ENCODE measurements at places on chromosomes 5 and 9.

GRCh38 chr5:98774192-98775033 lies 950 bp downstream of the RGMB start:
- DNase-seq: peak; percentile 68

DNA sequence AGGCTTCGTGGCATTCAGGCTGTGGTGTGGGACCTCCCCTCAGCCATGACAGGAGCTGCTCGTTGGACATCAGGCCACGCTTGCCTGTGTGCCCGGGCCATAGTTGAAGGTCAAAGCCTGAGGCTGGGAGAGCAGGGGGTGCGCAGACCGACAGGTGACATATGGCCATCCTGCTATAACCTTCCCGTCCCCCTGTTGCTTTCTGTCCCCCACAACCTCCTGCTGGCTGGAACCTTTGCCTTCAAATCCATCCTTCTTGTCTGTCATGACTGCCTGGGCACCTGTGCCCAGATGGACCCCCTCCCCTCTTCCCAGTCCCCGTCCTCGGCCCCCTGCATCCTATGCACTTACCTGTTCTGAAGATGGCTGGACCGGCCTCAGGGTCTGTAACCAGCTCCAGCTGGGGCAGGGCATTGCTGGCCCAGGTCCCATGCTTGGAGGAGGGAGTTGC lies 83.2 kb downstream of the WNK2 start:
- DNase-seq: peak; percentile 0

- DNase-seq: no peak
These were observed 246.2 kb downstream of the MAN2A1 start for GRCh38 chr5:109935833-109936490.

DNA sequence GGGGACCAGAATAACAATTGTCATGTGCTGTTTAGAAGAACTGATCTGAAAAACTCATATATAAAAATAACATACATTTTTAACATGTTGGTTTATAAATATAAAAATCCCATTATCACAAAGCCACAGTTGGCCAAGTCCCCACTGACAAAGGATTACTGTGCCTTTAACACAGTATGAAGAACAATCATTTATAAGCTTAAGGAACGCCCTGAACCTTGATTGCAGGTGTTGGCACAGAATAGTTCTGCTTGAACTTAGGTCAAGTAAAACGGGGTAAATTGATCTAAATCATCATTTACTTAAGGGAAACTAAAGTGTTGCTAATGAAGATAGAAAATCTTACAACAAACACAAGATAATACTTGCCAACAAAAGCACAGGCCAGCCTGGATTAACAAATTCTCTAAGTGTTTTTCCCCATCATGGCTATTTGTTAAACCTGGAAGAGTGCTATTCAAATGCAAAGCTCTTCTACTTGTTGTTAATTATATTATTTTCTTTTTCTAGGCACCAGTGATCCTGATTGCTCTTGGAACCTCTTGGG lies 46.1 kb downstream of the ASTN2 start:
- no peak for DNase-seq

- no peak for DNase-seq
These were observed 199.8 kb downstream of the PDE4D start for GRCh38 chr5:59693492-59694309.

DNA sequence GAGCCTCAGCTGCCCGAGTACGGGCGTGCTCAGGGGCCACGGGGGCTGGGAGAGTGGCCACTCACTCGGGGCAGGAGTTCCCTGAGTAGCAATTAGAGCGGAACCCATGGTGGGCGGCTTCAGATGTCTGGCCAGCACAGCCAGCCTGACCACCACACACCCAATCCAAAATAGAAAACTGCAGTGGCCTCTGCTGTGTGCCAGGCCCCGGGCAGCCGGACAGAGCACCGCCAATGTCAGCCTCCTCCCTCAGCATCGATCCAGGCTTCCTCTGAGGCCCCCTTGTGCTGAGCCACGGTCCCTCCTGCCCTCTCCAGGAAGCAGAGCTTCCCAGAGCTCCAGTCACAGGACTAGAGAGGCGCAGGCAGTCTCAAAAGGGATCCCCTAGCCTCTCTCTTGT lies 2.7 kb downstream of the ADAMTS2 start:
- DNase-seq: no peak

DNA sequence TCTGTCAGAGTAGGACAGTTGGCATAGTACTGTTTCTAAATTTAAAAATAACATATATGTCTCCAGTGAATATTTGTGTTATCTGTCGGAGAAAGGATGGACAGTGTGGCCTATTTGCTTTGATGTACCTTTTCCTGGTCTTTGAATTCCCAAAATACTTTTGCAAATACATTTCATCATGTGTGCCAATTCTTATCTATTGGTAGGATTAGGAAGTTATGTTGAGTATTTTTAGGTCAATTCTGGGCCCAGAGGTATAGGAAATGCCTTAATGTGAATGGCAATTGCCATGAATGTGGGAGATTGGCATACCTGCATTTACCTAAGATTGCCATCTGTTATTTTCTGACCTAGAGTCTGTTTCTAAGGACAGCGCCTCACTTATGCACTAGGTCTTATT lies 5.8 kb downstream of the FOCAD start:
- DNase-seq: no peak

GRCh38 chr5:150318613-150319483 lies 16.1 kb upstream of the ARSI start:
- no peak for DNase-seq
